ENCODE measurements at places on chromosomes 12 and 14.

- peak; percentile 66 for DNase-seq
Observed at GRCh38 chr12:50597200-50598195, 92.7 kb downstream of the DIP2B start.

DNA sequence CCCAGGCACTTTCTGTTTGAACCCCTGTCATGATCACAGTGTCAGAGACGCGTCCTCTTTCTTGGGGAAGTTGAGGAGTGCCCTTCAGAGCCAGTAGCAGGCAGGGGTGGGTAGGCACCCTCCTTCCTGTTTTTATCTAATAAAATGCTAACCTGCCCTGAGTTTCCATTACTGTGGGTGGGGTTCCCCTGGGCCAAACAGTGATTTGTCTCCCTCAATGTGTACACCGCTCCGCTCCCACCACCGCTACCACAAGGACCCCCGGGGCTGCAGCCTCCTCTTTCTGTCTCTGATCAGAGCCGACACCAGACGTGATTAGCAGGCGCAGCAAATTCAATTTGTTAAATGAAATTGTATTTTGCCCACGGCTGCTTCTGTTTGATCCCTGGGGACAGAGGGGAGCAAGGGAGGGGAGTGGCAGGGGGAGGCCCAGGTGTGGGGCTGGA, 5.1 kb downstream of the SHMT2 start:
- no peak for DNase-seq

DNA sequence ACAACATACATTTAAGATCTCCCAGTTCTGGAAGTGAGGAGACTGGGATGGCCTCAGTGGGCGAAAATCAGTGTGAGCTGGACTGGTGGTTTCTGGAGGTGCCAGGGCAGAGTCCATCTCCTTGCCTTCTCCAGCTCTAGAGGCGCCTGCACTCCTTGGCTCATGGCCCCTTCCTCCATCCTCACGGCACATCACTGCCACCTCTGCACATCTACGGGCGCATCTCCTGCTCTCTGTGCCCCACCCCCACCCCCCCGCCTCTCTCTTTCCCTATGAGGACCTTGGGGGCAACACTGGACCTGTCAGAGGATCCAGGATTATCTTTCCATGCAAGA, 62.8 kb upstream of the DIO3 start:
- no peak for DNase-seq

- DNase-seq, result no peak
Observed at GRCh38 chr14:20675669-20676068, 8.7 kb upstream of the RNASE4 start.

- DNase-seq, result no peak
Observed at GRCh38 chr14:61474015-61474414, 152.6 kb downstream of the PRKCH start.
